CD4-positive, alpha-beta T cell treated with Interleukin-4 for 4 hours (primary cell): ENCODE measurements at places on chromosomes 1 and 21.
A peak's percentile ranks its signal among the peaks of the same experiment; 100 is the strongest.

GRCh38 chr1:71072273-71072672, 8.6 kb downstream of the ZRANB2 start:
- DNase-seq = no peak

GRCh38 chr1:157369808-157370521, 182.3 kb downstream of the FCRL5 start:
- peak; percentile 63 for DNase-seq

GRCh38 chr1:247407180-247407616, 8.8 kb upstream of the NLRP3 start:
- DNase-seq = peak; percentile 93

DNA sequence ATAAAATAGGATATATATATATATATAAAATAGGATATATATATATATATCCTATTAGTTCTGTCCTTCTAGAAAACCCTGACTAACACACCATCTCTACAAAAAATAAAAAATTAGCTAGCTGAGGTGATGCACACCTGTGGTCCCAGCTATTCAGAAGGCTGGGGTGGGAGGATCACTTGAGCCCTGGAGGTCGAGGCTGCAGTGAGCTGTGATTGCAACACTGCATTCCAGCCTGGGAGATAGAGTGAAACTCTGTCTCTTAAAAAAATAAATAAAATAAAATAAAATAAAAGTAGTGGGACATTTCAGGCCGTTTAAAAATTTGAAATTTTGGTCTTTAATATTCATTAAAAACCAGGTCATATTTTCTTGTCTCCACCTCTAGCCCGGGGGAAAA, 4.2 kb upstream of the RRP1 start:
- no peak for DNase-seq

- no peak for DNase-seq
These were observed 190.5 kb downstream of the RYR2 start for GRCh38 chr1:237232501-237232900.

DNA sequence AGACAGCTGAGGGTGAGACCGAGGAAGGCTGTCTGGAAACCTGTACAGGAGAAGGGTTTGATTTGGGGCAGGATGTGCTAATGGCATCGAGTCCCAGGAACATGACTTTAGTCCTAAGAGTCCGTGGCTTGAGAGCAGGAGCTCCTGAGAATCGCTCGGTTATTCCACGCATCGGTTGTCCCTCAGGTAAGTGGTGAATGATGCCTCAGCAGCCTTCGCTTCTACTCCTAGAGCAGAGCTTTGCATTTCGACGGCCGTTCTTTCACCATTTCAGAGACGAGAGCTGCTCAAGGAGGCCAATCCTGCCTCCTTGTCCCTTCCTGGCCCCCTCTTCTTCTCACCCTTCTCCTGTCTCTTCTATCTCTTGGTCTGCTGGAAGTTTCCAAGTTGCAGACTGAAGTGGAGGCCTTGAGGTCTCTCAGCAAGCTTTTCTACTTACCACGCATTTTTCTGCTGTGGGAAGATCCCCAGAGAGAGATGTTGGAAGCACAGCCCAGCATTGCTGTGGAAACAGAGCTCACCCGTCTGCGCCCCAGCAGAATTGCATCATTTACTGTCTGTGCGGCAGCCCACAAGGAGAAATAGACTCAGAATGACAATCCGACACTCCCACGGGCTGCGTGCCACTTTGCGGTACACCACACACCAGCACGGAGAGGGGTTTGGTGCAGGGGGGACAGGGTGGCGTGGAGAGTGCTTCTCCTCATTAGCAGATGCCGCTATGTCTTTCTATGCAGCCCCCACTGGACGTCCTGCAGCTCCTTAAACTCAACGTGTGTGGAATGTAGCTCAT, 270.7 kb upstream of the C1orf174 start:
- DNase-seq = no peak

- no peak for DNase-seq
These were observed 61.9 kb downstream of the HSPA13 start for GRCh38 chr21:14321042-14321441.

DNA sequence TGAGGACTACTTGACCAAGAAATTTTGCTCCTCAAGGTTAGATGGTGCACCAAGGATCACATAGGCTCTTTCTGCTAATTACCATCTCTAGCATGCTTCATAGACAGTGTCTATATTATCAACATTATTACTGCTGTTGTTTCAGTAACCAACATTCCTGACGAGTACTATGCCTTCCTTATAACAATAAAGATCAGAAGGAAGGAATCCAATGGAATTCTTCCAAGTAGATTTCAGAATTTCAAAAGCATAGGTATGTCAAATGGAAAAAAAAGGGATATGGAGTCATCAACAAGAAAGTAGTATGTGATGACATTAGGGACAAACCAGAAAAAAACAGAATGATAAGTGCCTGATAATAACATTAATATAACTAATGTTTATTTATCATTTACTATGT, 39.6 kb upstream of the LPGAT1 start:
- DNase-seq = no peak

GRCh38 chr1:109812691-109813393, 49.1 kb upstream of the EPS8L3 start:
- no peak for DNase-seq

GRCh38 chr1:109118089-109118488, 4.2 kb downstream of the ELAPOR1 start:
- DNase-seq = no peak

- no peak for DNase-seq
These were observed 42.5 kb downstream of the OR10J5 start for GRCh38 chr1:159493354-159493753.

DNA sequence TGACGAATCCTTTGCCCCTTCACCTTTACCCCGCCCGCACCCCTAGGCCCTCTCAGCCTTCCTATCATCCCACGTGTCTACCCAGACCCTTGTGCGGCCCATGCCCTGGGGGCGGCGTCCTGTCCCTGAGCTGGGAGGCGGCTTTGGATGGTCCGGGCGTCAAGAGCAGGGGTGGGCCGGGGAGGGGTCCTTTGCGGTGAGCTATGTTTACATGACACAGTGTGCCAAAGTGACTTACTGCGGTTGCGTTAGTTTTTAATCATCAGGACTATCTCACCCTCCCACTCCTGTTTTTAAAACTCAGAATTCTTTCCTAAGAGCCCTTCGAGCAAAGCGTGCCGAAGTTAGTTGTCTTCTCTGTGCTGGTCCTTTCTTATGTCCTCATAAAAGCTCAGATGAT, 144.6 kb downstream of the PGBD5 start:
- no peak for DNase-seq

- no peak for DNase-seq
These were observed 45.7 kb downstream of the GALNT2 start for GRCh38 chr1:230112782-230113181.

DNA sequence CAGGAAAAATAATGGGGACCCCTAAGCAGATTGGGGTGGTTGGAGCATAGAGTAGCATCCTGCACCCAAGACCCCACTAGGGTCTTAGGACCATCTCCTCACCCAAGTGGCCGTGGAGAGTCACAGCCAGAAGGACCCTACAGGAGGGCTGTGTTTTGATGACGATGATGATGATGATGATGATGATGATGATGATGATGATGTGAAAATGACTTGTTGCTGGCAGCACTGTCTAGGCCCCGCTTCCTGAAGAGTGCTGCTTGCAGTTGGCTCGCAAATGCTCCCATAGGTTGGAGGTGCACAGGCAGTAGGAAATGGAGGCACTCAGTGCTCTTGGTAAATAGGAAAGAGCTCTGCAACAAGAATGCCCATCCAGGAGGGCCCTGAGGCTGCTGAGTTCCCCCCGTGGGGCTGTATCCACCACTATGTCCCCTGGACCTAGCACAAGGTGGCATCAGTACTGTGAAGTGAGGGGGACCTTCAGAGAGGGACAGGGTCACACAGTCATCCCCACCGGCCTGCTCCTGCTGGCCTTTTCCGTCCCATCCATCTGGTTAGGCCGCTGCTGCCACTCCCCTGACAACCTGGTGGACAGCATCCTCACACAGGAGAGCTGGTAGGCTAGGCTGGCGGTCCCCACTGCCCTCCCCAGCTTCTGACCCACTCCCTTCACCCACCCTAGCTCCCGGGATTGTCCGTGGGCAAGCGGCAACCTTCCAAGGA, 139.6 kb downstream of the FOXD2 start:
- DNase-seq = no peak

DNA sequence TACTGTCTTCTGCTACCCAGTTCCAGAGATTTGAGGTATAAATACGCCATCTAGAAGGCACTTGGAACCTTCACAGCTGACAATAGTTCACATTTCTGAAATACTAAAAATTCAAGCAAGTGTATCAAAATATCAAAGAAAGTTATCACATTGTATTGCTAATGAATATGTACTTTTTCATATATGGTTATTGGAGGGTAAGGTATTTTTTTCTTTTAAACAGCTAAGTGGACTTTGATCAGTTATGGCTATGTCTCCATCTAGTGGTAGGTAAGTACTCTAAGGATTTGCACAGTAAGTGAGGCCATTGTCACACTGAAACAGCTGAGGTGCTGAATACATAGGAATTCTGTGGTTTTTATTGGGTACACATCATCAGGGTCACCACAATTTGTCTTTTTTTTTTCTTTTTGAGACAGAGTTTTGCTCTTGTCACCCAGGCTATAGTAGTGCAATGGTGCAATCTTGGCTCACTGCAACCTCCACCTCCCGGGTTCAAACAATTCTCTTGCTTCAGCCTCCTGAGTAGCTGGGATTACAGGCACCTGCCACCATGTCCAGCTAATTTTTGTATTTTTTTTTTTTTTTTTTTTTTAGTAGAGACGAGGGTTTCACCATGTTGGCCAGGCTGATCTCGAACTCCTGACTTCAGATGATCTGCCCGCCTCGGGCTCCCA, 49.1 kb upstream of the CR2 start:
- DNase-seq = peak; percentile 73

- DNase-seq = peak; percentile 17
These were observed 24.2 kb upstream of the EYA3 start for GRCh38 chr1:28112388-28113241.

GRCh38 chr1:209611771-209612570, 28.5 kb downstream of the CAMK1G start:
- no peak for DNase-seq

GRCh38 chr1:71835442-71835813, 446.9 kb downstream of the NEGR1 start:
- no peak for DNase-seq

GRCh38 chr1:42128964-42129363, 24.2 kb upstream of the GUCA2B start:
- no peak for DNase-seq
